ENCODE measurements at places on chromosomes 3 and 15.

GRCh38 chr15:85927931-85928537, 133.3 kb upstream of the KLHL25 start:
- DNase-seq = no peak

DNA sequence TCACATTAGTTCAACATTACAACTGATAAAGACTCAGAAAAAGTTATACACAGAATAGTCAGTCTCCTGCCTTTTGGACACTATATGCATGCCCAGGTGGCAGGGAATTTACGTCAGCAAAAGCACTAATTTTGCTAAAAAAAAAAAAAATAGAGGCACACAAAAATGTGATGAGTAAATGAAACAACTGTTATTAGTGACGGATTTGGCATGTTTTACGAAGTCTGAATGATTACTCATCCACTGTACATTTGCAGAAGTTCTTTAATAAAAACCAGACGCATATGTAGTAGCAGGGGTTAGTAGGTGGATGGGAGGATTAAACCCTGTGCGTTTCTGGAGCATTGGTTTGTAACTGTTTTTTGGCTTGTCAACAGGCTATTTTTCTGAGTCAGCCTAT, 99.0 kb downstream of the MITF start:
- DNase-seq = no peak

- no peak for DNase-seq
Measured at GRCh38 chr3:72336821-72337479, 511.3 kb downstream of the SHQ1 start.

DNA sequence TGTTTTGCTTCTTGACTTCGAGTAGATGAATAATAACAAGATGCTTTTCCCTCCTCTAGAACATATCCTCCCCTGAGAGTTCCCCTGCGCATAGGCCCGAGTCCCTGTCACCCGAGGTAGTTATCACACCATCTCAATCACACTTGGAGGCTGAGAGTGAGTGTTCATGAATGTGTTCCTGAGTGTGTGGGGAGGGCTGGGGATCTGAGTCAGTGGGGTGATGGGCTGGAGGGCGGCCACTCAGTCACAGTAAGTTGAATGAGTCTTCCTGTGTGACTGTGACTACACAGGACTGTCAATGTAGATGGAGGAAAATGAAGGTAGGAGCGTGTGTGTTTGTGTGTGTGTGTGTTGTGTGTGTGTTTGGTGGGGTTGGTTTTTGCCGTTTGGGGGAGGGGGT, 71.0 kb downstream of the SETD5 start:
- DNase-seq = no peak

DNA sequence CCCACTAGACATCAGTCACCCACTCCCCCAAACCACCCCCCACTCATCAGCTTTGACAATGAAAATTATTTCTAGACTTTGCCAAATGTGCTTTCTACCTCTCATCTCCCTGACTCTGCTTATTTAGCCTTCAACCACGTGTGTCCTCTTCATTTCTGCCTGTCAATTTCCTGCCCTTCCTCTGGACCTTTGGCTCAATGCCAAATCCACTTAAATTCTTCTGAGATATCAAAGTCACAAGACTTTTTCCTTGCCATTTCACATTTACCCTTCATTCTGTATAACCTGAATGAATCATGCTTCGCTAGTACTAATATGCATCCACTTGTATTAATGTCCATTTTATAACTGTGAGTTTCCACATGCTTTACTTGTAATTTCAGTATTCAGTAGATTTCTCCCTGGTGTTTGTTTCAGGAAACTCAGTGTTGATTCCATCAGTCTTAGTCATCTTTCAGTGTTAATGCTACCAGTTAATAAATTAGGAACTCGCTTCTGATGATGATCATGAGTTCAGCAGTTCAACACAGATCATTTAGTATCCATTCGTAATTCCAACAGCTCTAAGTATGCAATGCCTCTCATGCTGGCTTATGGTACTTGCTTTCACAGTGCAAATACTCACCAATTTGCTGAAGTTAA, 128.2 kb upstream of the OSTN start:
- no peak for DNase-seq

GRCh38 chr15:91508633-91509032, 344.9 kb upstream of the SLCO3A1 start:
- no peak for DNase-seq

- DNase-seq = no peak
Measured at GRCh38 chr15:38671675-38672254, 107.2 kb upstream of the RASGRP1 start.

GRCh38 chr15:61038387-61038786, 190.7 kb downstream of the RORA start:
- no peak for DNase-seq

- DNase-seq = no peak
Measured at GRCh38 chr3:128735884-128736283, 9.9 kb downstream of the RAB7A start.

- DNase-seq = peak; percentile 62
Measured at GRCh38 chr3:14125193-14126016, 553 bp downstream of the TMEM43 start.

GRCh38 chr3:116200956-116201690, 244.2 kb downstream of the LSAMP start:
- DNase-seq = no peak

- DNase-seq = no peak
Measured at GRCh38 chr3:174158674-174159073, 700.5 kb upstream of the NAALADL2 start.

DNA sequence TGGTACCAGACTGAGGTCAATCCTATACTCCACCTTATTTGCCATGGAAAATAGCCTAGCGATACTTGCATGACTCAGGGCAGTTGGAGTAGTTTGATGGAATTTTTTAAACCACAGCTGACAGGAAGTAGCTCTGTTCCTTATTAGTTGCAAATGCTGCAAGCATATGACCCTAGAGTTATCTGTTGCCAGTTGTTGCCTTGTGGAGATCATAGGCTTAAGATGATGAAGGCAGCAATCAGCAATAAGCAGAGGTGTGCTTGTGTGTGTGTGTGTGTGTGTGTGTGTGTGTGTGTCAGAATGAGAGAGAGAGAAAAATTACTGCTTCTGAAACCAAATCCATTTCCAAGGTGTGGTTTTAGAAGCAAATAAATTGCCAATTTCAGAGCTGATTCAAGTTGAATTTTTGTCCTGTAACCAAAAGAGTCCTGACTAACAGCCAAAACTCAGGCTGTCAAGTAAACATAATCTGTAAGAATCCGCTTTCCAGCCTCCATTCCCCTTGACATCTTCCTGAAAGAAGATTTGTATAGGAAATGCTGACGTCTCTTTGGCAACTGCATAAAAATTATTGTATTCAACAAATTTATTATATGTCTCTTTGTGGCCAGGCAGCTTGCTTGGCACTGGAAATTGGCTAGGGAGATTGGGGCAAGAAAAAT, 141.2 kb downstream of the SERPINI1 start:
- no peak for DNase-seq

DNA sequence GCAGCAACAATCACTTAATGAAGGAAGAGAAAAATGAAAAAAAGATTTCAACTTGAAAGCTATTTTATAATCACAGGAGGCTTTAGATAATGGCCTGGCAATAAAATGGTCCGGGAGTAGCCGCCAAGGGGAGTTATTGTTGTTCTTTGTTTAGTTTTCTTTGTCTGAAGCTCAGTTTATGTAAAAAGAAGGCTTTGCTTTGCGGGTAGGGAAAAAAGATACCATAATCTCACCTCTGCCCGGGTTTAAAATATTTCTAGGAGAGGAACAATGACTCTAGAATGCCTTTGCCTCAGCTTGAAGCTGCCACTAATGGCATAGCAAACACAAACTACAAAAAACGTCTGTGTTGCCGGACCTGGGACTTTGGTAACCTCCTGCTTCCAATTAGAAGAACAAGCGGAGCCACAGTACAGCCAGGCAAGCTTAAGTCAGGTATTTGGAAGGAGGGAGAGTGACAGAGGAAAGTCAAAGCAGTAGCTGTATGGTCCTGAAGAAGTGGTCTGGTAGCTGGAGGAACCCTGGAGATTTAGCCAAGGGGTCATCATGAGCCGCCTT, 764.5 kb downstream of the TUSC7 start:
- DNase-seq = no peak

GRCh38 chr15:37452498-37452897, 352.1 kb upstream of the MEIS2 start:
- DNase-seq = no peak

GRCh38 chr15:69906256-69907185, 191.2 kb downstream of the TLE3 start:
- no peak for DNase-seq

DNA sequence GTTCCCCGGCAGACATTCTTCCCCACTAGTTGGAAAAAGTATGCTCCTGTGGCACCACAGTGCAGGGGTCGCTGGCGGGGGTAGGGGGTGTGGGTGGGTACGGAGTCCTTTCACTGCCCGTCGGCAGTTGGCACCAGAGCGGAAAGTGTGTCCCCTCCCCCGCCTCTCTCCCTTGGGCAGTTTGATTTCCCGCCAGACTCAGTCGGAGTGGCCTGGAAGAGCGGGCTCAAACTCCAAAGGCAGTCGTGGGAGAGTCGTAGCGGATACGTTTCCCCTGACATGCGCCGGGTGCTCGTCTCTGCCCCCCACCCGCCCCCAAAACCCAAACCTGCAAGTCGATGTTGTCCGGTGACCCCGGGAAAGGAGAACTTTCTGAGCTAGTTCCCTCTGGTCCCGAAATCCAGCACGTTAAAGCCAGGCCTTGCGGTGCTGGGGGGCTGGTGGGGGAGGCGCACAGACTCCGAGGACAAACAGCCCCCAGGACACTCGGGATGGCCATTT, 4.4 kb upstream of the FOXB1 start:
- no peak for DNase-seq

DNA sequence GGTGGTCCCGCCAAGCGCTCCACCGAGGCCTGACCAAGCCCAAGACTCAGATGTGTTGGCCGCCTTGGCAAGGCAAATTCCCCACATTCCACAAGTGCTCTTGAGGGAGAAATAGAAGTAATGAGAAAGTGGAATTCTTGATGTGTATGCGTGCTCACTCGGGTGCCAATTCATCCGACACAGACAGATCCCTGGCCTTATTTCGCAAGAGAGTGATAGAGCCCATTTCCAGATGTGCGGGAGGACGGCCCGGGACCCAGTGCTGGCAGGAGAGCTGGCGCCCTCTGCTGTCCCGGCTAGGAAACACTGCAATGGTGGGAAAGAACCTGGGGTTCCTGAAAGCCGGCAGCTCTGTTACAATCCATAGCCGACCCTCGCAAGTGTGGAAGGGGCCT, 76.0 kb downstream of the HMG20A start:
- peak; percentile 64 for DNase-seq

DNA sequence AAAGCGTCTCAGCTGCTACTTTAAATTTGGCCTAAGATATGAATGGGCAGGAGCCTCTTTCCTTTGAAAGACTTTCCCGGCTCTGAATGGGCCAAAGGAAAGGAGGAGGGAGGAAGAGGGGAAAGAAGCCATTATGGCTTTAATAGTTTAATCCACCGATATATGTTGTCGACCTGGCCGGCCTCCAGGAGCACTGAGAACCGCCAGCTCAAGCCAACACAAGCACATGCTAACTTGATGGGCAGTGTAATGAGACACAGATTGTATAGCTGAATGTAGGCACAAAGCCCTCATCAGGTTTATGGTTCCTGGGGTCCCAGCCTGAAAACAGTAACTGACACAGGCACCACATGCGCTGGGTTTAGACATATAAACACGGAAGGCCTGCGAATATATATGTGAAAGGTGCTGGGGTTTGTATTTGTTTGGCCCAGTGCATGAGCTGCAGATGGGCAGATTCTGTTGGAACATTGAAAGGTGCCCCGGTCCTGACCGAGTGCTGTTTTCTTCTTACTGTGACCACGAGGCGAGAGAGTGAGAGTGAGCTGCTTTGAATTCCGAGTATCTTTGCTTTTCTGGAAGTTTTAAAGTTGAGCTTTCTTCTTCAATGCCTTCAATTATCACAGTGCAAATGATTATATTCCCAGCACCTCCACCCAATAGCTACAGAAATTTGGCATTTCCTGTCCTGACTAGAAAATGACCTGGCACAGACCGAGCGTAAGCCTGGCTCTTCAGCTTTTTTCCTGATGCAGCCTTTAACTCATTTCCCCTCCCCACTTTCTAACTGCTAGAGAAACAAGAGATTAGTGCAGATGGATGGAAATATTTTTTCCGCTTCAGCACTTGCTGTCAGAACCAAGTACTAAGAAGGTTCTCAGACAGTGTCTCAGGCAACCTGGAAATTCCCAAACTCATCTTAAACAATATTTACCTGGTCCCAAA, 267.3 kb downstream of the RORA start:
- DNase-seq = no peak

- DNase-seq = no peak
Measured at GRCh38 chr15:31528846-31529245, 202.2 kb downstream of the KLF13 start.

GRCh38 chr3:10933021-10933420, 59.5 kb upstream of the SLC6A1 start:
- DNase-seq = no peak

DNA sequence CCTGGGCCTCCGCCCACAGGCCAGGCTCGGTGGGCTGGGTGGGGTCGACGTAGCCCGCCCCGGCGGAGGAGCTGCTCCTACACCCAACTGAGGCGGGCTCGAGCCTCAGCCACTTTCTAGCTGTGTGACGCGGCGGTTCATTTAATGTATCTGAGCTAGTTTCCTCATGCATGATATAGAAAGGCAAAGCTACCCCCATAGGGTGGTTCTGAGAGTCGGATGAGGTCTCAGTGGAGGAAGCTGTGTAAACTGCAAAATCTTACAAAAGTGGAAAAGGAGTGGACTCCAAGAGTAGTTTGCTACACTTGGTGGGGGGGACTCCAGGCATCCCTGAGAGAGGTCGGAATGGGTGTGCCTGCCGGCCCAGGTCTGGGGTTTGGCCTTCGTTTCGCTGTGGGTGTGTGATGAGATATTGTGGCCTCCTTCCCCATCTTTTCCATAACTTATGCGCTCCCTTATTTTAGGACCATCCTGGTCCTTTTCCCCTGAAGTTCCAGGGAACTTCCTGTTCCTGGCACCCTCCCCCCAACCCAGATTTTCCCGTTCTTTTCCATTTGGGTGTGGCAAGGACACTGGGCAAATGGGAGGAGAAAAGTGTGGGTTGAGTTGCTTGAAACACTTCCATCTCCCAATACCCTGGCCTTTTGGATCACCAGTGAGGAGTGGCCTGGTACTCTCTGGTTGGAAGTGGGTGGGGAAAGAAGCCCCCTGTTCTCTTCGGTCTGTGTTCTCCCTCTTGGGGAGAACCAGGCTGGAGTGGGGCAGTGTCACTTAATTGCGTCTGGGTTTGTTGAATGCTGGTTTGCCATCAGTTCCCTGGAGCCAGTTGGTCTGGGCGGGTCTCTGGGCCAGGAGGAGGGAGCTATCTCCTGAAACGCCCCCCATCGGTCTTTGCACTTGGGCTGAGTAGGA, 1.1 kb downstream of the PDIA5 start:
- no peak for DNase-seq

GRCh38 chr15:65300924-65301441, 3.5 kb upstream of the RNU5B-1 start:
- DNase-seq = no peak
